A549 treated with DMSO at 1 μM for 4 hours (cell line): ENCODE measurements at places on chromosomes 1 and 21. TPM values are rescaled to one million over a fixed set of nuclear protein-coding genes. Genes with fewer than 3 reads are reported as not detected.

Gene KRTAP19-3
- total RNA-seq: not detected in 5 replicates

Gene UQCRHL
- 5.7 to 8.0 TPM (median 6.9 TPM) in 5 replicates for total RNA-seq

Gene RSPH1
- total RNA-seq: 0.45 to 0.94 TPM (median 0.67 TPM) in 5 replicates

Gene PADI2
- 0.95 to 1.5 TPM (median 1.3 TPM) in 5 replicates for total RNA-seq

Gene ASH1L
- total RNA-seq: 10.8 to 14.2 TPM (median 12.8 TPM) in 5 replicates

Gene LACTBL1
- total RNA-seq: not detected in 5 replicates

Gene CRP
- total RNA-seq: not detected in 5 replicates

Gene MPZ
- 0.20 to 0.36 TPM (median 0.26 TPM) in 4 of 5 replicates, not detected in the other for total RNA-seq

Gene CD52
- not detected in 5 replicates for total RNA-seq

Gene ATP6V1G3
- total RNA-seq: not detected in 5 replicates

Gene MAD2L2
- 46.3 to 55.1 TPM (median 49.4 TPM) in 5 replicates for total RNA-seq
